ENCODE measurements at places on chromosomes 7 and 10.

DNA sequence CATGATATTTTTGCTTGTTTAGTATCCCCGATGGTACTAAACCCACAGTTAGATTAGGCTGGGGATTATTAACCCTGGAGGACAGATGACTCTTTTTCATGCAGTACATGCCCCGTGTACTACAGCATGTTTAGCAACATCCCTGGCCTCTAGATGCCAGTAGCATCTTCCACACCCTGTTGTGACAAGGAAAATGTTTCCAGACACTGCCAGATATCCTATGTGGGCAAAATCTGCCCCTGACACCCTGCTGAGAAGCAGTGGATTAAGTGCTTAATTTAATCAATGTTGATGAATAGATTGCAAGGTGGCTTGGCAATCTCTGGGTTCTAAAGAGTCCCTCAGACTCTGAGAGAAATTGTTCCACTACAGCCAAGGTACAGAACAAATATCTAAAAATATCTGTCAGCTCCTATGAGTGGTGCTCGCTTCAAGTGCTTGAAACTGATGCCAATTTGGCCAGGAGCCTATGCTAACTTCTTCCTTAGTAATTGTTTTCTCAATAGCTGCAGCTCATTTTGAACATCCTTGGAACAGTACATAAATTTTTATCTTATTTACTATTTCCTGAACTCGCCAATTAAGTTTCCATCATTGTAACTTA lies 247.0 kb downstream of the SORCS1 start:
- no peak for DNase-seq

DNA sequence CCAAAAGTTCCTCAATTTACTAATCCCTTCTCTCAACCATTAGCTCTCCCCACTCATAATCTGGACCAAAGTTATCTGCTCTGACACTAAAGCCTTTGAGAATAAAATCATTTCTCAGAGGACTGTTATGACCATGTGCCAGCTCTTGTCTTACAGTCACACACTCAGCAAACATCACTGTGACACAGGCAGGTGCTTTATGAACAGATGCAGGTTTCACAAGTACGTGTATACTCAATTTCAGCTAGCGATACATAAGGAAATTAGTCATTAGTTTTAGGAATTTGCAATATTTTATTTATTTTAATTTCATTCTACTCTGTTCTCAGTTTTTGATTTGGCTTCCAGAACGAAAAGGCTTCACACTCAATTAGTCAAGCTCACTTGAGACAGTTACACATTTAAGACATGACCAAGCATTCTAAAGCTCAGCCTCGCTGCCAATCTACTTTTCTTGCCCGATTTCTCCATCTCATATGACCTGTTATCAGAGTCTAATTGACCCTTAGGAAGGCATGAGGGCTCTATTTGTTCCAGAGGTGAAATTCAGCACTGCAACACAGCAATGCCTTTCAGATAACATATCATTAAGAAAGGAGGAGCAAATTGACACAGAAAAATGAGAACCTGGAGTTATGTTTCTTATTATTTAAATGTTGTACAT lies 76.8 kb downstream of the TFEC start:
- DNase-seq = no peak

- DNase-seq = no peak
Measured at GRCh38 chr10:104546336-104546735, 94.8 kb upstream of the SORCS3 start.

DNA sequence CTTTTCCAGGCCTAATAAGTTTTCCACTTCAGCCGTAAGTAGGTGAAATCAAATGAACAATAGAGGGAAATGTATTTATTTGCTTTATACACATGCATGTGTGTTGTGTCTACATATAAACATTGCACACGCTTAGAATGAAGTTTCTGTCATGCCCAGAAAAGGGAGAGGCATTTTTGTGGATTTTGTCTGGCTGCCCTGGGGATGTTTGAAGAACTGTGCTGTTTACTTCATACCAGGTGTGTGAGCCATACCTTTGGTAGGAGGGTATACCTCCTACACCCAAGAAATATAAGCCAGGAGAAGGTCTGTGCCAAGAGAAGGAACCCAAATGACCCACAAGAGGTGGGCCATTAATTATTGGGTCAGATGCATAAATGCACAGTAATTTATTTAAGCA lies 12.8 kb downstream of the GATAD1 start:
- DNase-seq = no peak

DNA sequence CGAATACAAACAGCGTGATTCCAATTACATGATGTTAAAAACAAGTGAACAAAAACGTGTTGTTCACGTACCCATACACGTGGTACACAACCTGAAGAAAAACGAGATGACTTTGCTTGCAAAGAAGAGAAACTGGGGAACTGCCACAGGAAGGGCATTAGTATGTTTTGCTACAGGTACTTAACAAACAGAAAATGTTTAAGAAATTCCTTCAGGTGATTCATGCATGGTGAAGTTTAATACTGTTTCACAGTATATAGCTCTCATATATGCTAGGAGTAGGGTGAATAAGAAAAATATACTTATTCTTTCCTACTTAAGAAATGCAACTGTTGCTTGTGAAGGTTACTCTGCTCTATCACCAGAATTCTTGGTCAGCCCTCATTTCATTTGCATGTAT lies 9.8 kb downstream of the SEC61G start:
- DNase-seq = no peak

DNA sequence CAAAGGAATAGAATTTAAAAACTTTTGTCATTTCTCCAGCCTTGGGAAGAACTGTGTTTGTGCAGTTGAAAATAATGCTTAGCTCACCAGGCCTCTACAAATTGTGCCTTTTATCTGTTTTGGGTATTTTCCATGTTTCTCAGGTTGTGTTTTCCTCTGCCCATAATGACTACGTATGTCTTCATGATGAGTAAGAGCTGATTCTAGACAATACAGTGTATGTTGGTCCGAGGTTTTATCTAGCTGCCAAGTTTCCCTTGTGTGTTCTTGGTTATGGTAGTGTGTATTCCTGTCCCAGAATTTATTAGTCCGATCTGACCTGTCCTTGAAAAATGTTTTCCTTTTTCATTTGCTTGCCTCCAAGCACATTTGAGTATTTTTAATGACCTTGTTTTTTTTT lies 83.7 kb upstream of the GLCCI1 start:
- DNase-seq = no peak

DNA sequence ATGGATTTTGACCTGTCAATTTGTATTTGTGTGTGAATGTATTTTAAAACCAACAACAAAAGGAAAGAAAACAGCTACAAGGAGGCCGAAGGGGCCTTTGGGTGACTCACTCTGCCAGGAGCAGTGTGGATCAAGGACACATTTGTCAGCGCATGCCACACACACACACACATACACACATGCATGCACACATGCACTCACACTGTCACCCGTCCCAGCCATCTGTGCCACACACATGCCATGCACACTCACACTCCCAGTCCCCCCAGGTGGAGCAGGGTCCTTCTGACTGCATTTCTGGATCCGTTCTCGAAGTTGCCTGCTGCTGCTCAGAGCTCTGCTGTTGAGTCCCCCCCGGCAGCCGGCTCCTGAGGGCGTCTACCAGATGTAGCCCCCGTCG lies 26.0 kb downstream of the SPOCK2 start:
- no peak for DNase-seq

GRCh38 chr10:101000915-101001658 lies 1.5 kb downstream of the LZTS2 start:
- DNase-seq = peak; percentile 77

DNA sequence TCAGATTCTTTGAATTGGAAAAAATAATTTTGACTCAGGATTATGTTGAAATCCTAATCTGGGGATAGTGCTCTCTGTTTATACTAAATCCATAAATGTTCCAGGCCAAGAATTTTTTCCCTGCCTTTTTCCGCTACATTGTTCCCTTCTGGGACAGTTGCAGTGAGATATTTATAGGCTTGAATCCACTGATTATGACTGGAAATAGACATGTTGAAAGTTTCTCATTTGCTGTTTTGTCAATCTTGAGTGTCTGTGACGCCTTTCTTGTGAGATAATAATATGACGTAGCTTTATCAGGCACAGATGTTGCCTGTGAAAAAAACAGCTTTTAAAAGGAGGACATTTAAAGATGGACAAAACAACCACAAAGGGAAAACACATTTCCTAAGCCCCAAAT lies 155.9 kb downstream of the ARID5B start:
- DNase-seq = no peak

GRCh38 chr7:115034515-115034914 lies 112.6 kb downstream of the MDFIC start:
- no peak for DNase-seq

DNA sequence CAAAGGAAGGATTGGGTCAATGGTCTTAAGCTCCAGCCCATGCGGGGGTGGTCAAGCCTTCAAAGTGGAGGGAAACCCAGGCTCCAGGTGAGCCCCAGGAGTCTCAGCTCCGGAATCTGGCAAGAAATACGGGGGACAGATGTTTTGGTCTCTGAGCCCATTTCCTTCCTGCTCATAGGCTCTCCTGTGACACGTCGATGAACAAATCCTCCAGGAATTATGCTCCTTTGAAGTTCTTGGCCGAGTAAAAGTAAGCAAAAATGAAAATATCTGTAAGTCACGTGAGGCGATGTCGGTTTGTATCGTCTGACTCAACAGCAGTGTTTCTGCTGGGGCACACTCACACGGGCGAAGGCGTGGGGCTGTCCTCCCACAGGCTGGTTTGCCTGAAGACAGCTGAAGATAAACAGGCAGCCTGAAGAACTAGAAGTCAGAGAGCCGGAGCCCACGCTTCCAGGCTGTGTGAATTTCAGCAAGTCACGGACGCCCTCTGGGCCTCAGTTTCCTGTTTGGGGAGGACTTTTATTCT lies 52.6 kb upstream of the SMNDC1 start:
- no peak for DNase-seq

Measured in breast epithelium (tissue), 4 donors.